NCI-H2029 (cell line): ENCODE measurements at places on chromosomes 7 and 10.

- no peak for DNase-seq
Measured at GRCh38 chr7:99733448-99733847, 1.5 kb downstream of the CYP3A7 start.

DNA sequence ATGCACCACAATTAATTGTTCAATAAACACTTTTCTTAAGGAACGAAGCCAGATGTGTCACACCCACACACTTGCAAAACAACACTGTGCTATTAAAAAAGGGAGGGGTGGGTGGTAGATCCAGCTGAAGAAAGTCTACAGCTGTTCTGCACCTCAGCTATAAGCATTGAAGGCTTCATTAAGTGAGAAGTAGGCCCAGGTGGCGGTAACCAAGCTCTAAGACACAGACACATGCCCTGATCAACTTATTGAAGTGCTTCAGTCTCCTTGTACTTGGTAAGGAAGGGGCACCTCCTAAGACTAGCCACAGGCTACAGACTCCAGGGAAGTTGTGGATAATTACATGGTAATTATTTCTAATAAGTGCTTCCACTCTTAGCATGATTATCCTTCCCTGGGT, 4.5 kb upstream of the CPVL start:
- no peak for DNase-seq

GRCh38 chr10:23656735-23657134, 217.9 kb downstream of the OTUD1 start:
- DNase-seq, result no peak

GRCh38 chr7:128082431-128082830, 51.2 kb upstream of the LRRC4 start:
- no peak for DNase-seq

GRCh38 chr7:5630670-5631069, 150.8 kb downstream of the RNF216 start:
- DNase-seq, result no peak

GRCh38 chr7:13878154-13878553, 111.3 kb downstream of the ETV1 start:
- DNase-seq, result no peak

GRCh38 chr7:3133811-3134385, 90.2 kb upstream of the CARD11 start:
- DNase-seq, result no peak

GRCh38 chr10:43845121-43845520, 196.4 kb upstream of the ZNF32 start:
- no peak for DNase-seq

DNA sequence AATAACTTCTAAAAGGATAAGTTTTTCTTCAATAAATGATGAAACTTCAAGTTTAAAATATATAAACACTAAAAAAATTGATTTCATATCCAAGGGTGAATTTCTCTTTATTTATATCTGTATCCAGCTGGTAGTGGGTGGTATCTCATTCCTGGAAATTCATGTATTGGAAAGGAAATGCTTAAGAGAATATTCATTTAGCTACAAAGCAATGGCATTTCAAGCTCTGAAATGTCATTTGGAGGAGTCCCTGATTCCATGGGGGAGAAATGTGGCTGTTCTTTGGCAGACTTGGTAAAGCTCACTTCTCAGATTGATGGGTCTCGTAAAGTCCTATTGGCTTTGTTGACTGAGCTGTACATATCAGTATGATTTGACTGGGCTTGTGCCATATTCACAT, 156.3 kb upstream of the TEX47 start:
- no peak for DNase-seq

DNA sequence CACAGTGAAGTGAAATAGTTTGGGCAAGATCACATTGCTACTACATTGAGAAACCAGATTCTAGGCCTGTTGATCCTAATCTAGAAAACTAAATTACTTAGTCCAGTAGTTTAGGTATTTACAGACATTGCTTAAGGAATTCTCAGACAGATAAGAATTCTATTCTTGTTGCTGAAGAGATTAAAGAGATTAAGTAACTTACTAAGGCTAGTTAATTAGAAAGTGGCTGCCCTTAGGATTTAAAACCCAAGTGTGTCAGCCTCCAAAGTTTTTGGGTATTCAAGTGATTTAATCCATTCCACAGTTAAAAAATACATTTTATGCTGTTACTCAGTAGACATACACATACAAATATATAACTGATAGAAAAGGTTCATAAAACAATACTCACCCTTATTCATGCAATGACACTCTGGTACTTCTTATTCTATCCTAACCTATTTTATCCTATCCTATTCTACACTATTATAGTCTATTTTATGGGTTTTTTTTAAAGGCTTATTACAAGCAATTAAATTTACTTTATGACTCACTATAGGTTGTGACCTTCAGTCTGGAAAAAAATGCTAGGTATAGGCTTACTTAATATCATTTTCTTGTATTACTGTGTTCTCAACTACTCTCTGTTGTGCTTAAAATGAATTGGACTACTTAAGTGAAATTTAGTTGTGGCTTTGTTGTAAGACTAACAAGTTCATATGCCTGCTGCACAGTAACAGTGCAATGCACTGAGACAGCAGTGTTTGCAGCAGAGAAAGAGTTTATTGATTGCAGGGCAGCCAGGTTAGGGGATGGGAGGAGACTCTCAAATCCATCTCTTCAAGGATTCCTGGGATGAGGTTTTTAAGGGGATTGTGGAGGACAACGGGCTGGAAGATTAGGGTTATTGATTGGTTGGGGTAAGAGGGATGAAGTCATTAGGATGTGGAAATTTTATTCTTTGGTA, 10.7 kb downstream of the SPAM1 start:
- DNase-seq, result no peak

DNA sequence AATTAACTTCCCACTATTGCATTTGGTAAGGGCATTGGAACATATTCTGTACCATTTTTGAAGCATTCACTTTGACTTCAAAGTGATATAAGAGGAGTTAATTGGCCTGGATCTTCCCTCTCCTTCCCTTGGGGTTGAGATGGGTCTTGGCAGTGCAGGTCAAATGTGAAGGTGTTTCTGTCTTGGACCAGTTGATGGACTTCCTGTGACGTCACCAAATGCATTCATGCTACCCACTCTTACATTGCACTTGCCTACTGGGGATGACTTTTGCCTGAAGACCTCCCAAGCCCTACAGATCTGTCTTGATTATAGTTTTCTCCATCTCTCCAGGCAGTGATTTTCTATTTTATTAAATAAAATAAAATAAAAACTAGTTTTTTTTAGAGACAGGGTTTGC, 221.5 kb downstream of the BUB3 start:
- DNase-seq, result no peak

GRCh38 chr10:104347295-104348045, 6.2 kb upstream of the CFAP58 start:
- DNase-seq, result no peak

- DNase-seq, result no peak
Measured at GRCh38 chr7:26179826-26180497, 20.6 kb downstream of the HNRNPA2B1 start.

GRCh38 chr10:125060826-125061556, 99.4 kb downstream of the CTBP2 start:
- DNase-seq, result peak; percentile 5

- no peak for DNase-seq
Measured at GRCh38 chr10:95693071-95693667, 558 bp downstream of the TCTN3 start.

- no peak for DNase-seq
Measured at GRCh38 chr7:12066521-12066920, 144.6 kb upstream of the TMEM106B start.

GRCh38 chr10:23088609-23089008, 6.8 kb upstream of the MSRB2 start:
- DNase-seq, result peak; percentile 2

- DNase-seq, result no peak
Measured at GRCh38 chr10:93160829-93161228, 87.1 kb downstream of the CYP26A1 start.

GRCh38 chr10:52455098-52455497, 141.0 kb downstream of the DKK1 start:
- DNase-seq, result no peak

GRCh38 chr10:71687077-71687476, 32.5 kb downstream of the C10orf105 start:
- DNase-seq, result no peak

DNA sequence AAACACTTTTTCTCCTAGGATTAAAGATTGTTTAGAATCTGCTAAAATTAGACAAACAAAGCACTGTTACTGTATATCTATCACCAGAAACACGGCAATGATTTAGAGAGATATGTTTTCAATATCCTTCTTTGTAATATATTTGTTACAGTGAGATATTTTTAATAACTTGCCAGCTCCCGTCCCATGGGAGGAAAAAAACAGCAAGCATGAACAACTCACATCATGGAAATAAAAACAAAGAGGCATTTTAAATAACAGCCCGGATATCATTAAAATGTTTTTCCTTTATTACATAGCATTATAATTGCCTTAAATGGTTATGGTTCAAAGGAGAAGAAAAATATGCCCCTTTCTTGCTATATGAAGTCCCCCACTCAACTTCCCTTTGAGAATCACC, 272.1 kb downstream of the BMPER start:
- no peak for DNase-seq
